ENCODE measurements at places on chromosomes 11 and 22. TPM values are rescaled to one million over a fixed set of nuclear protein-coding genes. Genes with fewer than 3 reads are reported as not detected.

GRCh38 chr11:11866203-11866602, 24.4 kb downstream of the USP47 start:
- H3K4me1 ChIP-seq: no peaks in the 10 kb centered on the region
- no peaks in the 10 kb centered on the region for H3K27me3 ChIP-seq
- no peak overlapping the region for H3K27ac ChIP-seq
- DNase-seq: no peak

- peaks cover 6% of the 10 kb centered on the region for H3K27me3 ChIP-seq
- peak overlapping the region; percentile 95 for H3K4me3 ChIP-seq
- peak overlapping the region; percentile 95 for H3K27ac ChIP-seq
- peaks cover 10% of the 10 kb centered on the region for H3K36me3 ChIP-seq
Observed at GRCh38 chr11:2700415-2701211, 819 bp upstream of the KCNQ1OT1 start.

SLCO2B1 gene
- total RNA-seq: 7.6 TPM

SMC1B gene
- total RNA-seq: not detected

CYP2D6 gene
- total RNA-seq: 0.18 TPM

ISX gene
- total RNA-seq: 3.0 TPM

- DNase-seq: no peak
- H3K27me3 ChIP-seq: no peaks in the 10 kb centered on the region
- H3K4me1 ChIP-seq: peaks cover 29% of the 10 kb centered on the region
- H3K27ac ChIP-seq: no peak overlapping the region
- H3K36me3 ChIP-seq: no peaks in the 10 kb centered on the region
- no peak overlapping the region for H3K4me3 ChIP-seq
Observed at GRCh38 chr11:60100516-60100915, 12.1 kb downstream of the MS4A2 start.

DNA sequence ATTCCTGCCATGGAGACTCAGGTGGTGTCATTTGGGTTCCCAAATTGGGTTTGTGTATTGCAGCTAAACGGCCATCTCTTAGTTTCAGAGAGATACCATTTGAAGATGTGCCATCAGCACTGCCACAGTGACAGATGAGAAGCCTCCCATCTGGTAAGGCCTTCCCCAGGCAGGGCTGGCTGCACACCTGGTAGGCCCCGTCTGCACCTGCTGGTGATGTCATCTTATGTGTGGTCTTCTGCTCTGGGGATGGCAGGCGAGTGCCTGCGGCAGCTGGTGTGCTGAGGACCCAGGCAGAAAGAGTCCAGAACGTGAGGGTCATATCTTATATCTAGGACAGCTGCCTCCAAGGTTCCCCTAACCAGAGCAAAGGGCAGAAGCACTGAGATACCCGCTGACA, 100.6 kb downstream of the CSNK2A3 start:
- H3K27ac ChIP-seq: no peak overlapping the region
- no peak overlapping the region for H3K4me3 ChIP-seq
- no peaks in the 10 kb centered on the region for H3K4me1 ChIP-seq
- H3K36me3 ChIP-seq: no peaks in the 10 kb centered on the region

GAL3ST1 gene
- 1.8 TPM for total RNA-seq

- H3K27ac ChIP-seq: no peak overlapping the region
- no peaks in the 10 kb centered on the region for H3K36me3 ChIP-seq
- DNase-seq: no peak
- no peak overlapping the region for H3K4me3 ChIP-seq
- H3K27me3 ChIP-seq: no peaks in the 10 kb centered on the region
Observed at GRCh38 chr11:126781942-126782341, 218.6 kb downstream of the KIRREL3 start.

OR10D3 gene
- not detected for total RNA-seq

DNA sequence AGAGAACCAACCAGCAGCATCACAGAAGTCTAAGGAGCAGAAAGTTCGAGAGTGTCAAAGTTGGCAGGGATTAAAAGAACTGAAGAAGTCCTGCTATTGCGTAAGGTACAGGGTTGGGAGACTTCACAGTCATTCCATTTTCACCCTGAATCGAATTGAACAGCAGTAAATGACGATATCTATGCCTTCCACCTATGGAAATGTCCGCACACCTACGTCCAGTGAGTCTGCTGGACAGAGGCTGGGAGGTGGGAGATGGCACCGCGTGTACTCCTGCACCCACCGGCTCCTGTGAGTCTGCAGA, 116.7 kb downstream of the MICAL3 start:
- DNase-seq: no peak
- H3K4me1 ChIP-seq: peaks cover 7% of the 10 kb centered on the region
- peaks cover 16% of the 10 kb centered on the region for H3K36me3 ChIP-seq
- no peak overlapping the region for H3K4me3 ChIP-seq
- H3K27me3 ChIP-seq: no peaks in the 10 kb centered on the region
- H3K27ac ChIP-seq: peak overlapping the region; percentile 17

KCNQ1OT1 gene
- 18.9 TPM for total RNA-seq

GRCh38 chr11:214083-214482, 6.6 kb downstream of the RIC8A start:
- no peak overlapping the region for H3K4me3 ChIP-seq
- H3K27me3 ChIP-seq: no peaks in the 10 kb centered on the region
- no peak for DNase-seq
- peaks cover 41% of the 10 kb centered on the region for H3K4me1 ChIP-seq

DNA sequence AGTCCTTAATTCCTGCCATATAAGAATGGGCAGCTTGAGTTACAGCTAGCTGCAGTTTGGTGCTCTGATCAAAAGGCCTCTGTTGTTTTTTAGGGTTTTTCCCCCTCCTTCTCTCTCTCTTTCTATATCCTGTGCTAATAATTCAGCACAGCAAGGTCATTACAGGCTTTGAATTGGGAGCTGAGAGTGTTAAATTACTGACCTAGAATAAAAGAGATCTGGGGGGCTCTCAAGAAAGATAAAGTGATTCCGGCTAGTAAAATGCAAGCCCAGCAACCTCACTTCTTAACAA, 84.9 kb downstream of the CSTPP1 start:
- no peak overlapping the region for H3K27ac ChIP-seq
- H3K4me1 ChIP-seq: no peaks in the 10 kb centered on the region

TP53AIP1 gene
- total RNA-seq: 0.11 TPM

IGLL5 gene
- not detected for total RNA-seq

DNA sequence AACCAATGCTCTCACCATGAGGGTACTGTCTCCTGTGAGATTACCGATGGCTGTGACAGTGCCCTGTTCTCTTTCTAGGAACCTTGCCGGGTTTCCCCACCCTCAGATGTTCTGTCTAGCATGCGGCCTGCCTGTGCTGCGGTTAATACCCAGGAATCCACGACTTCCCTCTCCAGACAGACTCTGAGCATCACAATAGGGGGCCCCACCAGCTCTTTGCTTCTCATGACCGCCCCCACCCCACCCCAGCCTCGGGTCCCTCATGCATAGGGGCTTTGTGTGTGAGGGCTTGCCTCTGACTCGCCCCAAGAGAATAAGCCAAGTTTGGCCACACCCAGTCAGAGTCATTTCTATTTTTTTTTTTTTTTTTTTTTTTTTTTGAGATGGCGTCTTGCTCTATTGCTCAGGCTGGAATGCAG, 10.3 kb downstream of the PARVG start:
- no peaks in the 10 kb centered on the region for H3K4me1 ChIP-seq
- no peak for DNase-seq
- peaks cover 7% of the 10 kb centered on the region for H3K27me3 ChIP-seq
- no peak overlapping the region for H3K27ac ChIP-seq
- no peaks in the 10 kb centered on the region for H3K36me3 ChIP-seq

MTFP1 gene
- total RNA-seq: 40.3 TPM

DNA sequence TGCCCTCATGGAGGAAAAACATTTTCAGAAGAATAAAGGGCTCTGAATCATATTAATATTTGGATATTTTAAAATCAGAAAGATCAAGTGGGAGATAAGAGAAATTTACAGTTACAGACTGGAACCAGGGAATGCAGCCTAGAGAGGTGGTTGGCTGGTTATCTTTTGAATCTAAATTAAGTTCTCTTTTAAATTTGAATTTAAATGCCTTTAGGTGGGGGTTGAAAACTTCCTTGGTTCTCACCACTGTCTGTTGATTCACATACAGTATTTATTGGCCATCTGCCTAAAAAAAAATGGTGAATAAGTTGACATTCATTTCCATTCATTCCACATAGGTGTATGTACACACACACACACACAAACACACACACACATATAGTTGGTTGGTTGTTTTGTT, 35.7 kb upstream of the PTPRJ start:
- H3K4me1 ChIP-seq: peaks cover 22% of the 10 kb centered on the region
- no peaks in the 10 kb centered on the region for H3K36me3 ChIP-seq
- no peak for DNase-seq

DNA sequence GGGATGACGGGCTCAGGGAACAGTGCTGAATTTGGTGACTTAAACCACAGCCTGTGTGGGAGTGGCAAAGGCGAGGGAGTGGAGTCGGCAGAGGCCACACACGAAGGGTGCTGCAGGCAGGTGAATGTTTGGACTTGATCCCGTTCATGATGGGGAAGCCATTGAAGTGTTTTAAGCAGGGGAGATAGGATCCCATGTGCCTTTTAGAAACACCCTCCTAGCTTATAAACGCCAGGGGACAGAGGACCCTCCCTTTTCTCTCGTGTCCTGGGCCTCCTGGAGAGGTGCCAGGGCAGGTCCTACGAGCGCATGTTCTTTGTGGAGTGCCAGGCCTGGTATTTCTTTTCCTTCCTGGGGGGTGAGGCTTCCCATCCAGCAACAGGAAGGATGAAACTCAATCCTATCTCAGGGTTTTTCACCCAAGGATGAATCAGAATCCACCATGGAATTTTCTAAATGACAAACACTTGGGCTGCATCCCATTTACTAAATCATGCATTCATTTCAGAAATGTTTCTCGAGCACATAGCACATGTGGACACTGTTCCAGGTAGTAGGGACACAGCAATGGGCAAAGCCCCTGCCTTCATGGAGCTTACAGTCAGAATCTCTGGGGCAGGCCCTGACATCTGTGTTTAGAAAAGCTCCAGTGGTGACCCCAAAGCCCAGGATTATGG, 59.6 kb downstream of the CHRDL2 start:
- no peaks in the 10 kb centered on the region for H3K27me3 ChIP-seq
- no peak overlapping the region for H3K27ac ChIP-seq
- DNase-seq: no peak
- peaks cover 8% of the 10 kb centered on the region for H3K4me1 ChIP-seq

PTS gene
- total RNA-seq: 46.8 TPM

DNA sequence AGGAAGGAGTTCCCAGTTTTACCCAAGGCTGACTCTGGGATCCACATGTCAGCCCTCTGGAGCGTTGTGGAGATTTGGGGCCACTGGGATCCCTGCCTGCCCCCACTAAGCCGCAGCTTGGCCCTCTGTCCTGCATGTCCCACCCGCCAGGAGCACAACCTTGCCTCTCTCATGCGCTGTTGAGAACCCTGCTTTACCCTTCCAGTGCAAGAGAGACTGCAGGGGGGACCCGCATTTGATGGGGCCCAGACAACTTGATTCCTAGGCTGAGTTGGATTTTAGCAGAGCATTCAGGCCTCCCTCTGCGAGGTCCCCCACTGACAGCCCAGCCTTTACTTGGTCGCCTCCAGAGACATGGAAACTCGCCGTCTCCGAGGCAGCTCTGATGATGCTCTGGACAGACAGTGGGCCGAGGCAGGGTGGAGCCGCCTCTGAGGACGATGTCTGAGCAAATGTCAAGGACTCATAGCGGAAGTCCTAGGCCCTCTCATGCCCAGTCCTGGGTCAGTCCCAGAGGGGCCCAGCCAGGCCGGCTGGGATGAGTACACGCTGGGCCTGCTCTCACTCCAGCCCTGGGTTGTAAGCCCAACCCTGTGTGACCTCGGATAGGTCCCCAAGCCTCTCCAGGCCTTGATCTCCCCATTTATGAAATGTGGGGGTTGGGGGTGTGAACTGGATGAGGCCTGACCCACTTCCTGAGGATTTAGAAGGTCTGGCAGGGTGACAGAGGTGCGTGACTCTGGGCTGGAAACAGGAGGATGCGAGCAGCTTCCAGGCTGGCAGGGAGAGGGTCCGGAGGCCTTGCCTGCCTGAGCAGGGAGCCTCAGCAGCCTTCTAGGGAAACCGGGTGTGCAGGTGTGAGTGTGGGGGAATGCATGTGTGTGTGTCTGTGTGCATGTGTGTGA, 630 bp downstream of the CD5 start:
- H3K4me1 ChIP-seq: no peaks in the 10 kb centered on the region
- no peaks in the 10 kb centered on the region for H3K27me3 ChIP-seq
- H3K4me3 ChIP-seq: no peak overlapping the region
- no peaks in the 10 kb centered on the region for H3K36me3 ChIP-seq
- DNase-seq: no peak

USP2 gene
- 7.2 TPM for total RNA-seq

SCUBE1 gene
- not detected for total RNA-seq

DNA sequence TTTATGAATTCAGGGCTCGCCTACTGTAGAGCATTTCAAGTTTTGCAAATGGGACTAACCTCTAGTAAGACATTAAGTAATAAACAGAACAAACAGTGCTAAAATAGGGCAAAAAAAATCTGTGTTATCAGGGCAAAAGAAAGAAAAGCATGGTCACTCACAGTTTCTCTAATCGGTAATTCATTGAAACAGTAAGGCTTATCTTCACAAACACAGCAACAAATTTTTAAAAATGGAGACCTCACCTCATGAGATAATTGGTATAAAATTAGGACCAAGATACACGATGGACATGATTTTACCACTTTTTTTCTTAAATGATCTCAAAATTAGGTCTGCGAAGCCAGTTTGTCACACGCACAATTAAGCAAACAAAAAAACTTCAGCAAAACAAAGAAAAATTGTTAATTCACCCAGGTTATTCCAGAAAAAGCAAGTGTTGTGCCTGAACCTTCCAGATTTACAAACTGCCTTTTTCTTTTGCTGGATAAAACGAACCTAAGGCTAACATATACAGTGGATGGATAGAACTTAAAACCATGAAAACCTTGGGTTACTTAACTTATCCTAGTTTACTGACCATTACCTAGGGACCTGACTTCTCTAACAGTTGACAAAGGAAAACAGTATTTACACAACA, 1.4 kb downstream of the TMEM123 start:
- no peak for DNase-seq
- peaks cover 27% of the 10 kb centered on the region for H3K36me3 ChIP-seq
- H3K27ac ChIP-seq: peak overlapping the region; percentile 96

DNA sequence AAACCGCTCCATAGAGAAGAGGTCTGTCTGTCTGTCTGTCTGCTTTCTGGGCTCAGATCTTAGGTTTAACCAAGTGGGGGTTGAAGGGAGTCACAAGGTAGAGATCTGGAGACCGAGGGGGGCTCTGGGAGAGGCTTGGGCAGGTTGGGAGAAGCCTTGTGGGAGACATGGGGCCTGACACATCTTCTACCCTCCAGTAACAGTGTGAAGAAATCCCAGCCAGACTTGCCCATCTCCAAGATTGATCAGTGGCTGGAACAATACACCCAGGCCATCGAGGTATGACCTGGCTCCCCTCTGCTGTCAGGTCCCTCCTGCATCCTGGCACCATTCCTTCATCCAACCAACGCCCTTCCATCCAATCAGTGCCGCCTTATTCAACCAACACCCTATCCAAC, 7.4 kb downstream of the PRR33 start:
- DNase-seq: no peak
- peaks cover 67% of the 10 kb centered on the region for H3K27me3 ChIP-seq

UCP2 gene
- 3.2 TPM for total RNA-seq

Measured in HepG2 (cell line).